CD4-positive, alpha-beta T cell treated with Interferon alpha-2 for 1 hour (primary cell): ENCODE measurements at places on chromosomes 11 and 22.

DNA sequence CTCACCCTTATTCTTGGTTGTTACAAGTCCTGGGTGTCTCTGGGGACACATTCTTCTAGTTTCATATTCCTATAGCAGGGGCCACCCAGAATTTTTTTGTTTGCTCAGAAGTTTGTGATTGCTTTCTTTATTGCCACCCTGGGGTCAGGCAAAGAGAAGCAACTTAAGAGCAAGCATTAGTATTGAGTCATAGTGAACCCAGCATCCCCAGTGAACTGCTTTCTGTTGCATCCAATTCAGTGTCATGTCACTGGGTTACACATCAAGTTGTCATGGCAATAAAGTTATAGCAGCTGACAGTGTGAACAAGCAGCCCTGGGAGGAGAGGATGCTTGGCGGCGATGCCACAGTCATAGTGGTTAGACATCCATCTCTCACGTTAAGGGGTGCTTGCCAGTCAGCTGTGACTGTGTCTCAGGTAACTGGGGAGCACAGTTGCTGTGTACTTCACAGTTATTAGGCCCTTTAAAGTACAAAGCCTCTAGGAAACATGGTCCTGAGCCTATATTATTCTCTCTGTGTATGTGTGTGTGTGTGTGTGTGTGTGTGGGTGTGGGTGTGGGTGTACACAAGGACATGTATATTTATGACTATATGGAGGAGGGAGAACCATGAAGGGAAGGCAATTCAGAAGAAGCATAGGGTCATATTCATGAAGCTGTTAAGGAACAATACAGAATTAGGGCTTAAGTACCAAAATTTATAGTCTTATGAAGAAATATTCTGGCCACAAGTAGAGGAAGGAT, 52.5 kb downstream of the TRIM44 start:
- DNase-seq, result no peak

DNA sequence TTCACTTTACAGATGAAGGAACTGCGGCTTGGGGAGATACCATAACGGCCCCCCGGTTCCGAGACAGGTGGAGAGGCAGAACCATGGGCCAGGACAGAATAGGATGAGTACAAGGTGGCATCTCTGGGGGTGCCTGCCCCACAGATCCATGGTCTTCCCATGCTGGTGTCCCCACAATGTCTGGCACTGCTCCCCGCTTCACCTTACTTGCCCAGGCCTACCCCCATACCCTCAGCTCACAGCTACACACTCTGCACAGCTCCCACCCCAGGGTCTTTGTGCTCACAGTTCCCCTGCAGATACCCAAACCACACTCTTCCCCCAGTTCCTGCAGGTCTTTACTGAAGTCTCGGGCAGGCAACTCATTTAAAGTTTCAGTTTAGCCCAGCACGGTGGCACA, 11.4 kb upstream of the DGCR8 start:
- no peak for DNase-seq

GRCh38 chr11:2400762-2401435, 349 bp downstream of the TSSC4 start:
- no peak for DNase-seq

GRCh38 chr22:30045901-30046715, 34.2 kb upstream of the HORMAD2 start:
- no peak for DNase-seq

GRCh38 chr11:112705148-112705547, 256.1 kb upstream of the NCAM1 start:
- DNase-seq, result no peak

DNA sequence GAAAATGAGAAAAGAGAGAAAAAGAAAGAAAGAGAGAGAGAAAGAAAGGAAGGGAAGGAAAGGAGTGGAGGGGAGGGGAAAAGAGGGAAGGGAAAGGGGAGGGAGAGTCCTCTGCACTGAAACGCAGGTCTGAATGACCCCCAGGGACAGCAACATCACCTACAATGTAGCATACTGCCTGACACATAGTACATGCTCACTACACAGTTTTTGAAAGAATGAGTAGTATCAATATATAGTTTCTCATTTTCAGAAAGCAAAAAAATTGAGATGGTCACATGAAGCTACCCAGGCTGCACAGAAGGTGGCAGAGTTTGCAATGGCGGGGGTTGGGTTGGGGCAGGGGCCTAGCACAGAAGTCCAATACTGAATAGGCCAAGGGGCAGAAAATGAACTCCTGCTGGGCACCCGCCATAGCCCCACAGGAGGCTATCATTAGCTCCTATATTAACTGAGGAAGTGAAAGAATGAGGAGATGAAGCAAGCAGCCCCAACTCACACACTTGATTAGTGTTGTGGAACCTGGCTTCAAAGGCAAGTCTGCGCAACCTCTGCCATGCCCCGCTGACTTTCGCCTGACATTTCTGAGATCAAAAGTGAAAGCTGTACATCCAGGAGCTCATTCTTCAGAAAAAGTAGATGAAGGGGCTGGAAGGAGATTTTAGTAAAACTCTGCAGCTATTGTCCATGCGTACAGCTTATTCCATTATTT, 241.2 kb upstream of the SYN3 start:
- peak; percentile 61 for DNase-seq

DNA sequence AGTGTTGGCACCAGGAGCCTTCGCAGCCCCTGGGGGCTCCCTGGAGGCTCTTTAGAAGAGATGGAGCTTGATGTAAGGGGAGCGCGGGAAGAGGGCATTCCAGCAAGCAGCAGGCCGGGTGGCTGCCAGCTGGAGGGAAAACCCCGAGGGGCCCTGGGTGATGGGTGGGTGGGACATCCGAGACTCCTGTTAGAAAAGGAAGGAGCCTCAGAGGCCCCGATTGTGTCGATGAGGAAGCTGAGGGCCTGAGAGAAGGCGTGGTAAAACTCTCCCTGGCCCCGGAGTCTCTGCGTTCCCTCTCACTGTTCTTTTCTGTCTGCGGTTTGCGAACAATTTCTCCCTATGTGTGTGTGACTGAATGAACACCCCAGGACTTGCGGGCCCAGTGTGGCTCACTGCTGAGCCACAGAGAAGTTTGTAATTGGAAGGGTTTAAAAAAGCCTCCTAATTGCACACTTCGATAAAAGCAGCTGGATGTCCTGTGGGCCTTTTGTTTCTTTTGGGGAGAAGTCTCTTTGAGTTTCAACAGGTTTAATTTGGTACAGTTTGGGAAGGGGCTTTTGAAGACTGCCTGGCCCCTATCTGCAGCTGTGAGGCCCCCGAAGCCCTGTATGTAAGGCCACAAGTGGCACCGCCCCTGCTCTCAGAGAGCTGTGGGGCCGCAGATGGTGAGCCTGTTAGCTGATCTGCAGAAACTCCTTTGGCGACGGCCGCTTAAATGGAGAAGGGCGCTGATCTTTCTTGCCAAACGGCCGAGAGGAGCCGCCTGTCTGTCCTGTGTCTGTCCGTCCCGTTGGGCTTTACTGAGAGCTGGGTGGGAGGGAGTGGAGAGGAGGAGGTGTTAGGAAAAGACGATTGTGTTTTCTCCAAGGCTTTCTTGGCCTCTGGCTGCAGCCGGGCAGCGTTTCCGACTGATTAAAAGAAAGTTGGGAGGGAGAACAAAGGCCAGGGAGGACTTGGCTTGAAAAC, 2.0 kb downstream of the FBLN1 start:
- no peak for DNase-seq
